Fibroblast of pulmonary artery (primary cell): ENCODE measurements at places on chromosomes 12 and 14.

DNA sequence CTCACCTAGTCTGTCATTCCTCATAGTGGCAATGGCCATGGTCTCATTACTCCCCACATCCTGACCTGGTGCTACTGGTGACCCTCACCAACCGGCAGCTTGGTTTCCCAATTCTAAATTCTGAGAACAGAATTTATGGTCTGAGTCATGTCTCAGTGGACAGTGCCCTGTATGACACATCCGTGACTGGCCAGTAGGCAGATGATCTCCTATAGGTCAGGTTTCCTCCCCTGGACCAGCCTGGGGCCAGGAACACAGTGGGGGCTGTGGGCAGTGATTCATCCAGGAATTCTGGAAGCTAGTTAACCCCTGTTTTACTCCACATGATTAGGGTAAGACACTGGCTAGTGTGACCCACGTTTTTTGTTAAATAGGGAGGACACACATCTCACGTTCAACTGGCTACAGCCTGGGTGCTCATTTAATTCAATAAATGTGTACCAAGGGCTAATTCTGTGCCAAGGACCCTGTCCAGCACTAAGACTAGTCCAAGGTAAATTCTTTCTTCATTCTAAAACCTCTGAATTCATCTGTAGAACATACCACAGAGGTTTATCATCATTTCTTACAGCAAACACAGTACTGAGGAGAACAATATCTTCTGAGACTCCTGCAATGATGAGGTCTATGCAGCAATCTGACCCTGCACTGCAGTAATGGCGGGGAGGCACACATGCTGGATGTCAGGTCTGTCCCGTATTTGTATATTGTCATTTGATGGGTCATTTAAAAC, 249.6 kb upstream of the TBX3 start:
- peak; percentile 82 for DNase-seq

GRCh38 chr12:29889737-29890136, 106.0 kb upstream of the TMTC1 start:
- peak; percentile 70 for DNase-seq

- peak; percentile 1 for DNase-seq
Observed at GRCh38 chr12:72141381-72141780, 130.8 kb upstream of the TRHDE start.

DNA sequence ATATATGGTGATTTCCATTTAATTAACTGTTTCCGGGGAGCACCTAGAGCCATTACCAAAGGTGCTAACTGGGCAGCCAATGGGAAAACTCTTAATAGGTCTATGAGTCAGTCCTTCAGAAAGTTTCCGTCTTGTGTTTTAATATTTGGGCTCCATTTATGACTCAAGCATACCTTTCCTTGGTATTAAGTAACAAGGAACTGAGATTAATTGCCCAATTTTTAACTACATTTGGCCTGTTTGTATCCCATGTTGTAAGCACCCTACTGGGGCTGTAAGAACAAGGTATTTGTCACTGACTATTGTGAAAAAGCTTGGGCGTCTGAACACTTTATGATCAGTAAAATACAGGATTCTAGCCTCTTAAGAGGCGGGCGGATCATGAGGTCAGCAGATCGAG, 62.8 kb upstream of the FOXN3 start:
- DNase-seq, result peak; percentile 36

DNA sequence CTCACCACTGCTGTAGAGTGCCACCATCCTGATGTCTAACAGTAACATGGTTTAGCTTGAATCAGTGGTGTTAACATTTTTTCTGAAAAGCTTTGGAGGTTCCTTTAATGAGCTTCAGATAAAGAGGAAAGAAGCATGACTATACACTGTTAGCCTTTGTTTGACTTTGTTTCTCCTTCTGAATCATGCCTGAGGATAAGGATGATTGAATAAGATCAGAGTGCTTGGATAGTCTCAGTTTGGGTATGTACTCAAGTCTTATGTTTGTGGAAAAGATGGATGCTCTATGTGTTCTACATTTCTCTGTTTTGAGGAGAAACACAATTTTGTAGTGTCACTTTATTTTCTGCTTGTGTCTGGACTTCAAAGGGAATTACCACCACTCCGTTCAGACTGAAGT, 42.0 kb downstream of the GPATCH2L start:
- DNase-seq, result no peak

DNA sequence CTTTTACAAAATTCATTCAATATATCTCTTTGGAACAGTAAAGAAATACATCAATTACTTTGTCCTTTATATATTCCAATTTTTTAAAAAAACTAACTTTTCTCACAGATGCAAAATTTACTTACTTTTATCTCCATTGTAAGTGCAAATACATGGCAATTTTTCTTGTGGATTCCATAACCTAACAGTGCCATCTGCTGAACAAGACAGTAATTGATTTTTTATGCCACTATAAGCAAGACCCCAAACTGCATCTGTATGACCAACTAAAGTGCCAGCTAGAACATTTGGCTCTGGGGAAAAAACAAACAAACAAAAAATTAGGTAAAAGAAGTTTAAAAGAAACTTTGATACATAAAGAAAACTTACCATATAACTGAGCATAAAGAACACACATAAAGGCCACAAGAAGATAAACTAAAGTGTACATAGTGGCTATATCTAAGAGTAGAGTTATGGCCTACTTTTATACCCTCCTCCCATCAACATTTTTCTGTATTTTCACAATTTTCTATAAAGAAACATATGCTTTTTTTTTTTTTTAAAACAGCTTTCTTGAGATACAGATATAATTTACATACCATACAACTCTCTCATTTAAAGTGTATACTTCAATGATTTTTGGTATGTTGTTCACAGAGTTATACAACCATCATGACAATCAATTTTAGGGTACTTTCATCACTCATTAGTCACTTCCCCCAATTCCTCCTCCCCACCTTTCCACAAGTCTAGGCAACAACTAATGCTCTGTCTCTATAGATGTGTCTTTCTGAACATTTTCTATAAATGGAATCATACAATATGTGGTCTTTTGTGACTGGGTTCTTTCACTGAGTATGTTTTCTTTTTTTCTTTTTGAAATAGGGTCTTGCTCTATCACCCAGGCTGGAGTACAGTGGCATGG, 32.6 kb downstream of the COCH start:
- peak; percentile 57 for DNase-seq

- DNase-seq, result peak; percentile 70
Observed at GRCh38 chr14:95507701-95508103, 8.7 kb downstream of the SYNE3 start.

DNA sequence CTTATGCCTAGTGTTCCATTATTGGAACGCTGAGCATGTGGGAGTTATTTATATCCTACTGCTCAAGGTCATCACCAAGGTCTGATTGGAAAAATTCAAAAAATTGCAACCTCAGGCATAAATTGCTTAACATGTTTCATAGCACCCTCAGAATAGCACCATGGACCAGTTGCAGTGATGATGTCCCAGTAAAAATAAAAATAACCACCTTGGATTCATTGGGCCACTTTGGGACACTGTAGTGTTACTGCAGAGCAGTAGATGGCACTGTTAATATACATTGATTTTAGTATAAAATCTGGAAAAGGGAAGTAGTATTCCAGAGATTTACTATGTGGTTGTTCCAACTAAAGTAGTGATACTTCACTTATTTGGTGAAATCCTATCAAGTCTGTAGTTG, 31.0 kb upstream of the PTCSC3 start:
- peak; percentile 13 for DNase-seq

GRCh38 chr14:101839236-101839635, 77.7 kb downstream of the PPP2R5C start:
- no peak for DNase-seq

- no peak for DNase-seq
Observed at GRCh38 chr12:29700761-29701481, 82.8 kb downstream of the TMTC1 start.
